ENCODE measurements at places on chromosomes 1 and 21.
A peak's percentile ranks its signal among the peaks of the same experiment; 100 is the strongest.

DNA sequence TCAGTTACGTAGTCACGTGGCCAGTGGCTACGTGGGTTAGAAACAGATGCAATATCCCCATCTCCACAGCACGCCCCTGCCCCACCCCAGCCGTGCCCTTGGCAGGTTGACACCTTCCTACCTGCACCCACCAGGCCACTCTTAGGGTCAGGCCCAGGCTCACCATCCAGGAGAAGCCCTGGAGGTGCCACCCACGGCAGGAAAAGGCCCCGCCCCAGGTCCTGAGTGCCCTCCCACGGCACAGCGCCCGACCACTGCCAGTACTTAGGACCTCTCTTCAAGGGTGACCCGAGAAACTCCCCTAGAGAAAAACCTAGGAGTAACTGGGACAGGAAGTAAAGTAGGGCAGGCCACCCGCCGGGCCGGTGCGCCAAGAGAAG, 1.5 kb downstream of the C1orf35 start:
- DNase-seq = peak; percentile 45

GRCh38 chr1:72366466-72366865, 84.1 kb upstream of the NEGR1 start:
- no peak for DNase-seq

DNA sequence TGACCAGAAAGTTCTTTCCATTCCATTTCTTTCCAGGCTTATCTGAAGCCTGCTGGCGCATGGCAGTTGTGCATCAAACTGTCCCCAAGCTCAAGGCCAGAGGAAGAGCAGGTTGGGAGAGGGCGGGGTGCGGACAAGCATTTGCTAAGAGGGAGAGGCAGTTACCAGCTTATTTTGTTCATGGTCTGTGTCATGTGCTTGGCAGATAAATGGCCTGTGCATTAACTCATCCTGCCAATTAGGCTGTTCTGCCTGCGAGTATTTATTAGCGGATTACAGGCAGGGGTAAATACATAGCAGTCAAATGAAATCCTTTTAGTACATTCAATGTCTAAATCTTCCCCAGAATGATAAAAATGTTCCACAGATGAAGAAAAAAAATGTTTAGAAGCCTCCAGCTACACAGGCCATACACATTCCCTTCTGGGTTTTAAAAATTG, 48.9 kb upstream of the B3GALNT2 start:
- DNase-seq = no peak

DNA sequence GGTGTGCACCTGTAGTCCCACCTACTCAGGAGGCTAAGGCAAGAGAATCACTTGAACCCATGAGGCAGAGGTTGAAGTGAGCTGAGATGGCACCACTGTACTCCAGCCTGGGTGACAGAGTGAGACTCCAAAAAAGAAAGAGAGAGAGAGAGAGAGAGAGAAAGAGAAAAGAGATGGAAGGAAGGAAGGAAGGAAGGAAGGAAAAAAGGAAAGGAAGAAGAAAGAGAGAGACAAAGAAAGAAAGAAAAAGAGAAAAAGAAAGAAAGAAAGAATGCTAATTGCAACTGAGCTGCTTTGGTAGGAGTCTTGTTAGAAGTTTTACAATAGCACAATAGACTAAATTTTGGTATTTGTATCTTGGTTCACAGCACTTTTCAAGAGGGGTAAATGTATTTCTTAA, 25.7 kb downstream of the TESK2 start:
- DNase-seq = no peak

DNA sequence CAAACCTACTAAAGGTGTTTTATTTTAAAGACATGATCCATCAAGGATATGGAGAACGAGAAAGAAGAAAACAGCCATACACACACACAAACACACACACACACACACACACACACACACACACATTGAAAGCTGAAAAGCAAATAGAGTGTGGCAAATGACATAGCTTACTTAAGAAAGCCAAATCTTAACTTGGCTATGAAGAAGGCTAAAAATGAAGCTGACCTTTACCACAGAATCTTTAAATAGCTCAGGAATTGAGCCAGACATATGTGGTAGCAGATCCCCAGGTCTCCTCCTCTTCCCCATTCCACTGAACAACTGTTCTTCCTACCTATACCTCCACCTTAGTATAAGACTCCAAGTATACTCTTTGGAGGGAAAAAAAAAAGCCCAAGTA, 185.6 kb downstream of the CLEC20A start:
- no peak for DNase-seq

- DNase-seq = no peak
Measured at GRCh38 chr1:109281680-109282496, 1.1 kb downstream of the PSRC1 start.

GRCh38 chr1:38941527-38942019, at the start of gene RHBDL2:
Gene RHBDL2, minus strand, starts transcription at chr1:38941830. Its CDS starts 22,618 bp downstream, at chr1:38919212.
- DNase-seq = no peak

DNA sequence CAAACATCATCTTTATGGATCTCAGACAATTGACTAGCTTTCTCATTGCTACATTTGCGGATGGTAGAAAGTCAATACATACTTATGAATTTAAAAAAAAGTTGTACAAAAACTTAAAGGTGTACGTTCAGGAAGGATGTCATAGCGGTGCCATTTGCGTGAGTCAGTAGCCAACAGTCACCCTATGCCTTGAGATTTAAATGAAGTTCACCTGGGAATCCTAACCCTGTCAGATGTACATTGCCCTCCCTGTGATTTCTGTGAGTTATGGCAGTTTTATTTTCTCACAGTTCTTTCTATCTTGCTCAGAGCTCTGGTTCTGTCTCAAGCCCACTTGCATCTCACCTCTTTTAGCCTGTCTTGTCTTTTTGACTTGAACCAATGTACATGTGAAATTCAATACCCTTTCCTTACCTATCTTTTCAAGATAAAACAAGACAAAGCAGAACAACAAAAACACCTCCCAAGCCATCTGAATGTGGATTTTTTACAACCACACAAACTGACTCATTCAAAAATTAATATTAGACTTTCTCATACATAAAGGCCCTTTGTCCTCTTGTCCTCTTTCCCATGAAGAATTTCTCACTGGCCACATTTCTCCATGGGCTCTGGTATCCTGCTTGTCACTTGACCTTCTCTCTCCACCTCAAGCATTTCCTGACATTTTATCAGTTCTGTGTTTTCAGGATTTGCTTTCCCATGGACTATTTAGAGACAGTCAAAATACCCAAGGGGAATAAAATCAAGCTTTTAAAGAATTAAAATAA, 25.3 kb upstream of the ZNF697 start:
- DNase-seq = no peak

GRCh38 chr1:88463401-88463985, 220.6 kb upstream of the PKN2 start:
- no peak for DNase-seq

All from CD4-positive, alpha-beta T cell treated with Interleukin-1 beta for 1 hour (primary cell).